ENCODE measurements at places on chromosomes 6 and 20. TPM values are rescaled to one million over a fixed set of nuclear protein-coding genes. Genes with fewer than 3 reads are reported as not detected.
A peak's percentile ranks its signal among the peaks of the same experiment; 100 is the strongest.

ROS1 gene
- not detected for total RNA-seq

TINAG gene
- 0.41 TPM for total RNA-seq

EBF4 gene
- total RNA-seq = 11.8 TPM

HNF4A gene
- not detected for total RNA-seq

- peak; percentile 88 for DNase-seq
These were observed 30.4 kb downstream of the ZC3H12D start for GRCh38 chr6:149454346-149454848.

DNA sequence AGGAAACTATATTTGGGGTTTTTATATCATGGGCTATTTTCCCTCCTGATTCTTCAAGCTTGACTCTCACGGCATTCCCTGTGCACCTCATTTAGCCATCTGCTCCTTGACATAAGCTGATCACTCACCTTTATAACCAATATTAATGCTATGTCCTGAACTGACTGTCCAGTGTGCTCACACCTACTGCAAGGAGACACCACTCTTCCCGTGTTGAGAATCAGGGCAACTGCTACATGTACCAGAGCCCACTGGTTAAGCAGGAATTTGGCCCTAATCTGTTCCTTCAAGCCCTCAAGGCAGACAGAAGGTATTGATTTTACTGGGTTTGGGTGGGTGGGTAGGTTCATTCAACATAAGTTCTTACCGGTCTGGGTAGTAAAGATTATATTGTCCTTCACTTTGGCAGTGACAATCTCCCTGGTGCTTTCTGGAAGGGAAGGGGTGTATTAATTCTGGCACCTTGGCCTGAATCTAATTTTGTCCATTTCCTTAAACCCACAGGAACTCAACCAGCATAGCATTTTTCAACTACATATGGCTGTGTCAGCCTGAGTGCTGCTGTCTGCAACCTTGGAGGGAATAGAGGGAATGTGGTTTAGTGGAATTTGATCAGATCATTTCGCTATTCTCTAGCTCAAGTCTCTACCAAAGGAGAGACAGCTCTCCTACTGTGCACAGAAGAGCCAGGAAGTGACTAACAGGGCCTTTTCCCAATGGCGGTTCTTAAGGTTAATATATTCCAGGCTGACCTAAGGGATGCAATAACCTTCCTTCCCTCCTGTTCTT is 293.2 kb downstream of the BTBD9 start:
- DNase-seq = no peak

DNA sequence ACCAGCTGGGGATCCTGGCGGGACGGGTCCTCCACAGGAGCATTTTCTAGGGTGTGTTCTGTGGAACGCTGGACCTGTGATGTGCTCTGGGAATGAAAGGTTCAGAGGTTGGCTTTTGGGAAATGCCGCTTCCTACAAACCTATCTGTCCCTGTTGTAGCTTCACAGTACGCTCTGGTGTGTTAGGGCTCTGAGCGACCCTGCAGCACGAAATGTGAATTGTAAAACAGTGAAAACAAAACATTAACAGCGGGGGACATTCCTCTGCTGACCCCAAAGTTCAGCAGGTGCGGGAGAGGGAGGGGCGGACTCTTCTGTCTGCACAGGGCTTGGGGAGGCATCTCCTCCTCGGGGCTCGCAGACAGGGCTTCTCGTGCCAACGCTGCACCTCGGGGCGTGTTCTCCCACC is 155.9 kb downstream of the NRN1 start:
- DNase-seq = no peak

GRCh38 chr20:64212755-64213154 is 42.8 kb upstream of the PCMTD2 start:
- DNase-seq = no peak

- DNase-seq = no peak
These were observed 672 bp downstream of the CARMIL1 start for GRCh38 chr6:25279748-25280343.

DNA sequence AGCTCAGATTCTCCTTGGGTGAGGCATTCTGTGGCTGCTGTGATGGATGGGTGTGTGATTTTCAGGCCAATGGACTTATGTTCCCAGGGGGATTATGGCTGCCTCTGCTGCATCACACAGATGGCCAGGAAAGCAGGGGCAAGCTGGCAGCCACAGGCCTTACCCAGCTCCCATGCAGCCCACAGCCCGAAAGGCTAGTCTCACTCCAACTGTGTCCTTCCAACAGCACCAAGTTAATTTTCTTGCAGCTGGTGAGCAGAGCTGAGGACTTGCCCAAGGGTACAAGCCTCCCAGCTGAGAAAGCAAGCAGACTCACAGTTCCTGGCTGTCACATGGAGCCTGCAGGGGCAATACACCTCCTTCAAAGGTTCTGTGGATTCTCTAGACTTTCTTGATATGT is 155.2 kb upstream of the KHDRBS2 start:
- no peak for DNase-seq
